Astrocyte of the cerebellum (primary cell): ENCODE measurements at places on chromosomes 6 and 20.
A peak's percentile ranks its signal among the peaks of the same experiment; 100 is the strongest.

DNA sequence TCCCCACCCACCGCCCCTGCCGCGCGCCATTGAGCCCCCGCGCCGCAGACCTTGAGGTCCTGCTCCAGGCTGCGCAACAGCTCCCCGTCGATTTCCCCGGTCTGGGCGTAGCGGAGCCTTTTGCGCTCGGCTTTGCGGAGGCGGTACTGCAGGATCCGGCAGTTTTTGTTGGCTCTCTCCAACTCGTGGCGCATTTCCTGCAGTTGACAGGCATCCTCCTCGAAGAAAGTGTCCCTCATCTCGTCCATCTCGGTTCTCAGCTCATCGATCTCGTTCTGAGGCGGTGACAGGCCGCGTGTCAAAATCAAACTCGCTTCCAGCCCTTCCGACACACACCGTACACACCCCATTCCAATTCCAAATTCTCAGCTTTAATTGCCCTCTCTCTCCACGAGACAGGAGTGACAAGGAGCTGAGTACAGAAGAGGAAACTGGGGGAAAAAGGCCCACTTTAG, 4.3 kb downstream of the MTCL3 start:
- peak; percentile 18 for DNase-seq

DNA sequence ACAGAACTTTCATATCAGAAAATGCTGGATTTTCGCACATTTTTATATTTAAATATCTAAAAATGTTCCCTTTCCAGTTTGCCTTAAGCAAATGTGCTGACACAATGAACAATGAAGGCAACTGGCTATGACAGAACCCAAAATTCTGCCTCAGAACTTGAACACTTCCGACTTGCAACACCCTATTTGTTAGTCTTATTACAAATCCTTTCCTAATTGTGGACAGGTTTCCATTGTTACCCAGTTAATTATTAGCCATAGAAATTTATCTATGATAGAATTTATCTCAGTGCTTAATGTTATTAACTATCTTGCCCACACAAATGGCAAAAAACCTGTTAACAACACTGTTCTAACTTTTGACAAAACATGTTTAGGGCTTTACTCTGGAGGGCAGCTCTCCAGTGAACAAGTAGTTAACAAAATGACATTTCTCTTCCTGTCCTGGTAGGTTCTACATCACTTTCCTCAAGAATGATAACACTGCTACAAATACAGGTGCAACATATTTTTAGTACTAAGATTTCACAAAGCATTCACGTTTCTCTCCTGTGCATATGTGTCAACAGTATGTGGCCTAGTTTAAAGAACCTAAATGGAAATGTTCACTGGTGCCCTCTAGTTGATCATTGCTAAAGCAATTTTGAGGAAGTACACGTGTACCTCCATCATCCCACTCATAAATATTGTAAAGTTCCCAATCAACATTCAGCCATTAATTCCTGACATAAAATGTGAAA, 58.4 kb downstream of the HIVEP2 start:
- DNase-seq, result no peak

- DNase-seq, result no peak
Measured at GRCh38 chr6:141443668-141444289, 688.9 kb upstream of the GJE1 start.

DNA sequence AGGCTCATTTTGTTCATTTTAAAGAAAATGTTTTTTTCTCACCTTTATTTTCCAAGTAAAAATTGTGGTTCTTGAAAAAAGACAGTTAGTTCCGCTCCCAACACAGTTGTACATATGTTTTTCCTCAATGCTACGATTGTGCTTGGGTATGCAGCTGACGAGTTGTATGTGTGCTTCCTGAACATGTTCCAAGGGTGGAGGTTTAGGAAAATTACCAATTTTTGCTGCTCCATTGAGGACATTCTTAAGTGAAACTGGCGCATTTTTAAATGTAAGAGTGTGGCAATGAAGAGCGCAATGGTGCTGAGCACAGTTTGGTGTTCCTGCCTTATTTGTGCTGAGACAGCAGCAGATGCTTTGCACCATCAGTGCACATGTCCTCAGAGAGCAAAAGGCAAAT, 70.3 kb upstream of the CLDN20 start:
- no peak for DNase-seq

- no peak for DNase-seq
Measured at GRCh38 chr20:22581437-22582385, 2.7 kb downstream of the FOXA2 start.

DNA sequence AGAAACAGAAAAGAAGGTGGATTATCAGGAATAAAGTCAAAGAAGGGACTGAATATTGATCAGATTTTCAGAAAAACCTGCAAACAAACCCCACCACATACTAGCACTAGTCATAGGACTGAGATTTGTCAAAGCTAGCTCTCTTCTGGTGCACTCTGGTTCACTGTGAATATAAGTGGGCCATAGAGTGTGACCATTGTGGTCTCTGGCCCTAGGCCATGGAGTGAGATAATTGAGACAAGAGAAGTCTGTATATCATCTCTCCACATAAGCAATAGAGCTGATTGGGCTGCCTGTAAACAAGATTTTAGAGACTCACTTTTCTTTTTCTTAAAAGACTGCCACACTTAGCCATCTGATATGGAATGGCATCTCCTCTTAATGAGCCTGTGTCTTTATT, 247.2 kb downstream of the LAMA2 start:
- no peak for DNase-seq

DNA sequence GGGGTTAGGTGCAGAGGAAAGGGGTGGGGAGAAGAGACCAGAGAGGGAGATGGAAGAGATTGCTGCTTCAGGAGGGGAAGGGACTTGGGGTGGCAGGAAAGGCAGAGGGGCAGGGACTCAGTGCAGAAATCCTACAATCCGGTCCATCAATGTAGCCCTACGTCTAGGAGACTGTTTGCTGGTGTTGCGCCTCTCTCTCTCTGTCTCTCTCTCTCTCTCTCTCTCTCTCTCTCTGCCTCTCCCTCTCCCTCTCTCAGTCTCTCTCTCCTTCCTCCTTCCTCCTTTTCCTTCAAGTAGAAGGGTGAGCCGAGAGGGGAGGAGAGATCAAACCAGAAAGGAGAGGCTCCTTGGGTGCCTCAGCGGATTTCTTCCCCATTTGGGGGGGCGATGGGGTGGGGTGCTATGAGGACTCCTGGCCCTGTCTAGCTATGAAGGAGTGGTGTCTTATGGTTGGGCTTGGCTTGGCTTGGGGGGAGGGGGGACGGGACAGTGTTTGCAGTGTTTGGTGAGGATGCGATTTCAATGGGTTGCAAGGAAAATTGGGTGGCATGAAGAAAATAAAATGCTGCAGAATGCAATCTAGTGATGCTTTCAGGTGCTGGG, 181.2 kb downstream of the TBXT start:
- no peak for DNase-seq

- DNase-seq, result no peak
Measured at GRCh38 chr20:45508068-45508886, 7.1 kb downstream of the SPINT3 start.

DNA sequence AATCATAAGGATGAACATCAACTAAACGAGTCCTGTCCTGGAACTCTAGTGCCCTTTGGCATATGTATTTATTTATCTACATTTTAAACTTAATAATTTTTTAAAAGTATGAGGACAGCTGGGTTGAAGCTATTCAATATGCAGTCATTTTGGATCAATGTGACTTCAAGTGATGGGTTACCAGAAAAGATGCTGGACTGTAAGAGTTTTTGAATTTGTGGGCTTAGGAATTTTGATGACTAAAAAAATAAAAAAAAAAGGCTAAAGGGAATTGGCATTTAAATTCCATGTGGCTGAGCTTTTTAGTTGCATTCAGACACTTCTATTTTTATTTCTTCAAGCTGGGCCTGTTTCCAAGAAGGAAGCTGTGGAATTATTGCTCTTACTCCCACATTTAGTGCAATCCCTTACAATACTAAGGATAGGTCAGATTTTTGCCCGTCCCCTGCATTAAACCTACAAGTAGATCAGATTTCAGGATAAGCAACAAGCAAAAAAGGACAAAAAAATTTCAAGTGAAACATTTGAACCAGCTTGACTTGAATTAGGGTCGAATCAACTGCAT, 704.2 kb upstream of the CITED2 start:
- peak; percentile 89 for DNase-seq

GRCh38 chr20:7610681-7611080, 329.6 kb downstream of the HAO1 start:
- DNase-seq, result no peak

GRCh38 chr6:150711584-150712504, 112.2 kb downstream of the PLEKHG1 start:
- DNase-seq, result no peak

- DNase-seq, result peak; percentile 26
Measured at GRCh38 chr20:38685853-38686473, 38.3 kb upstream of the SLC32A1 start.

DNA sequence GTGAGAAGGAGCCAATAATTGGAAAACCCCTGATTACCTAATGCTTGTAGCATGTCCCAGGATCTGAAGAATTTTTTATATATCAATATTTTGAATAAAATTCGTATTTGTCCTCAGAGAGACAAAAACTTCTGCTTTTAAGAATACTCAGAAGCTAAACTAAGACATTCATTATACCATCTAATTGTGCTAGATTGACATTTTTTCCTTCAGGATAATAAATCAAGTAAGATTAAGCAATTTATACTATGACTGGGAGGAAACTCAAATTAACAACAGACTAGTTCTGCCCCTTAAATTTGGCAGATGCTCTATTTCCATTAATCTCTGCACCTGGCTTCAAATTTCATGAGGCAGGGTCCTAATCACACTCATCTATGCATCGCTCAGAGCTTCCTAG, 291.4 kb downstream of the PLCB1 start:
- no peak for DNase-seq

DNA sequence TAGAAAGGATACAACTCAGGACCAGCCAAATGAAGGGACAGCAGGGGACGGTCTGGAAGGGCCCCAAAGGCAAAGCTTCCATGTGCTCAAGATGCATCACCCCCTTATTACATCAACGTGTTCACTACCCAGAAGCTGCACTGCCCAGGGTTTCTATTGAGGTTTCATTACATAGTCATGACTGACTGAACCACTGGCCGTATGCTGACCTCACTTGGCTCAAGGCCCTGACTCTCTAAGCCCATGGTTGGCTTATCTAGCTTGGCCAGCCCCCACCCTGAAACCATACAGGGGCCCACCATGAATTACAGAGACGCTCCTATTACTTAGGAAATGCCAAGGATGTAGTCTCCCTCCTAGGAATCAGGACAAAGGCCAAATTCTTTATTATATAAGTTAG, 179.4 kb downstream of the FOXC1 start:
- DNase-seq, result peak; percentile 57

DNA sequence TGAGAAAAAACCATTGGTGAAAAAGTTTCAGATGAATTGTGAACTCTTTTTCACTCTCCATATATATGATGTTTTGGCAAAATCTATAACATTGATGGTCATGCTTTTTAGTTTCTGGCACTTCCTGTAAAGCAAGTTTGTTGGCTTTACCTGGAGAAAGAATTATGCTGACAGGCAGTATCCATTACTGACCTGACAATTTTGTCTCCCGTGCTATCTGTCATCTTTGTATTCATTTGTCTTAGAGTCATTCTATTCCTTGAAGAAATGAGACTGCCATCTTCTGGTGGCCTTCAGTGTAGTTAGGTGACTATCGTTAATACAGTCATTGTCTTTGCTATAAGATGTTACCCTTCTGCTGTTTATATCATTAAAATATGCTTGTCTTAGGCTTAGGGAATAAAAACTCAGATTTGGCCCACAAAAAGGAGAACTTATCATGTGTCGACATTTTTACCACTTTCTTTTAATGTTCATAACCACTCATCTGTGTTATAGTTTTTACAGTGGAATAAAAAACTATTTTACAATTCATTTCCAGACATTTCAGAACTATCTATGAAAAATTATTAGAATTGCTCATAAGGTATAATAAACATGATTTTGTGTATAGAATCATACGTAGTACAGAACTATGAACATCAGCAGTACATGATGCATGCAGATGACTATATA, 707.0 kb downstream of the EPM2A start:
- no peak for DNase-seq

DNA sequence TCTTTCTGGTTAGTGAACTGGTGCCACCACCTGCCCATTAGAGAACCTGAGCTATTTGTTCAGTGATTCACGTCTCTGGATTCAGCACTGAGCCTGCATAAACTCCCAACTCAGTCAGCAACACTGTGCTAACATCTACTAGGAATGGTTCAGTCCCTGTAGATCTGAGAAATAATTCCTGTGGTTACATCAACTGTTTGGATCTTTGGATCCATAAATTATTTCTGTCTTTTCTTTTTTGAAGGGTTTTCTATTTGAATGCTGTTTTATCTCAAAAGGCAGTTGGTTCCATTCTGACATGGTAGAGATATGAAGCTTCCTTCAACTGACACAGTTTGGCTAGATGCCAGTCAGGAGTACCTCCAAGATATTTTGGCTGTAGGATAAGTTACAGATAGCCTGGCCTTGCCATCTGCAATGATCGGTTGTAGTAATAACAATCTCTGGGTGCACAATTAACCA, 125.9 kb downstream of the TRMT11 start:
- peak; percentile 13 for DNase-seq

DNA sequence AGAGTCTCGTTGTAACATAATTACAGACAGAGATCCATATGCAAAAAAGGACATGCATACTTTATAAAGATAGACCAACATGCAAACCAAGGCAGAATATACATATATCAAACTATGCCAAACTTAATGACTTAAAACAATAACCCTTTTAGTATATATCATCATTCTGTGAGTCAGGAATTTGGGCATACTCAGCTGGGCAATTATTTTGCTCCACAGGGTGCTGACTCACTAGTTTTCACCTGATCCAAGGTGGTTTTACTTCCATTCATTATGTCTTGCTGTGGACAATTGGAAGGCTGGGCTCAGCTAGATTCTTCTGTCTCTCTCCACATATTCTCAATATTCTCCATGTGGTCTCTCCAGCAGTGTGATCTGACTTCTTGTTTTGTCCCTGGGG, 41.2 kb upstream of the RNF146 start:
- no peak for DNase-seq

- DNase-seq, result no peak
Measured at GRCh38 chr6:98920904-98921431, 26.8 kb downstream of the FBXL4 start.
